ENCODE measurements at places on chromosomes 13 and 19.

- DNase-seq = no peak
Measured at GRCh38 chr19:38324431-38324830, 4.8 kb downstream of the KCNK6 start.

GRCh38 chr19:3159565-3159964, 19.0 kb upstream of the S1PR4 start:
- no peak for DNase-seq

GRCh38 chr19:18418483-18419194, 559 bp upstream of the SSBP4 start:
- DNase-seq = no peak

DNA sequence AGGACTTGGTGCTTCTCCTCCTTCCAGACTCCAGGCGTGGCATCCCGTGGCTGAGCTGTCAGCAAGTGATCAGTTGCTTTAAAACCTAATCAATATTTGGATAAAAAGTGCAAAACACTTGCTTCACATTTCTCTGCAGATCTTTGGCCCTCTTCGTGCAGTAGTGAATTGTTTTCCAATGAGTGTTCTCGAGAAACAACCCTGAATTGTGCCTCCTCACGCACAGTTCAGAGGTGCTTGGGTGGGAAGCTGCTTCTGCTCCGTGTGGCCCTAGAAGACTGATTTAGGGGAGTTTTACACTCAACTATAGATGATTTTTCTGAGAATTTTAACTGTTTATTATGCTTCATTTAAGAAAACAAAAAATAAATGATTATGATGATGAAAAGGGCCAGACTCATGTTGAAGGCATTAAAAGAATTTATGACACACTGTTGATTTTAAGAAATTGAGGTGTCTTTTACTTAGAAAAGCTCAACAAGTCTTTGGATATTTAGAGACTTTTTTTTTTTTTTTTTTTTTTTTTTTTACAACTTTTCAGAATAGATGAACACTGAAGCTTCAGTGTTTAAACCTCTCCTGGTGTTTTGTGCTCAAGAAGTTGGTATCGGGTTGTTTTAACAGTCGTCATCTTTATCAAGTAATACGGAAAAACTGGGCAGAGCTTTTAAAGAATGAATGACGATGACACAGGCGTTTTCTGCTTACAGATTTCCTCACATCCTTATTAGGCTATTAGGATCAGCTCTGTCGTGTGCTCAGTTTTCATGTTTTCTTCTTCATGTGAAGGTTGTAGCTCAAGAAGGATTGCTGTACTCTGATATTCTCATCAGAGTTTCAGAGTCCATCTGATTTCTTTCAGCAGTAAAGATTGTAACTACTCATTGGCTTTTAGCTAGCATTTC, 39.5 kb upstream of the TEX29 start:
- no peak for DNase-seq
